CD4-positive, alpha-beta T cell treated with Interleukin-17A for 1 hour (primary cell): ENCODE measurements at places on chromosomes 11 and 22.

DNA sequence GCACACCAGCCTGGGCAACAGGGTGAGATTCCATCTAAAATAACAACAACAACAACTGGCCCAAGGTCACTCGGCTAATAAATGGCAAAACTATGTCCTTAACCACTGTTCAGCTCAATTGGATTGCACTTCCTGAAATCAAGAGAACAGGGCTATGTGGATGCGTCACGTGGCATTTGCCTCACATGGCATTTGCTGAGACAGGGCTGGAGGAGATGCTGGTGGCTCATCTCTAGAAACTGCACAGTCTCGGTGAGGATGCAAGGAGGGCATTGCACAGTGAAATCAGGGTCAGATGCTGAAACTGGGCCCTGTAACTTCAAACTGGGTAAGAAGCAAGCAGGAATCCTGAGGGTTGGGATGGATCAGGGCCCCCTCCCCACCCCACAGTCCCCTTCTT lies 171.9 kb downstream of the BUD13 start:
- DNase-seq, result no peak

- peak; percentile 36 for DNase-seq
Measured at GRCh38 chr22:49789289-49790141, 38.2 kb downstream of the BRD1 start.

DNA sequence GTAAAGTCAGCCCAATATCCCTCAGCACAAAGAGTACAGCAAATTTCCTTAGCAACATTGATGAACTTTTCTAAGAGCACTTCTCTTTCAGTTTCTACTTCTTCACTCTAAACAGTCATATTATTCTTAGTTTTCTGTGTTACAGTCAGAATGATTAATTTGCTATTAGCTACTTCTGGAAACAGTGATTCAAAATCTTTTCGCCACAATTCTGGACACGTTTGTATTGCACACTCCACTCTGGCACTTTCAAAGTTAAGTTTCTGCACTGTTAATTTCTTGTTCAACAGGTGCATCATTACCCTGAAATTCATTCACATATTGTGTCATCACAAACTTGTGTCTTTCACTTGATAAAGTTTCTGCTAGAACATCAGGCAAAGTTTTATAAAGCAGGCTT lies 22.5 kb downstream of the ABTB2 start:
- DNase-seq, result no peak

- no peak for DNase-seq
Measured at GRCh38 chr11:10751581-10751940, 515 bp downstream of the CTR9 start.

GRCh38 chr22:47174096-47174495 lies 411.6 kb downstream of the TBC1D22A start:
- DNase-seq, result no peak

DNA sequence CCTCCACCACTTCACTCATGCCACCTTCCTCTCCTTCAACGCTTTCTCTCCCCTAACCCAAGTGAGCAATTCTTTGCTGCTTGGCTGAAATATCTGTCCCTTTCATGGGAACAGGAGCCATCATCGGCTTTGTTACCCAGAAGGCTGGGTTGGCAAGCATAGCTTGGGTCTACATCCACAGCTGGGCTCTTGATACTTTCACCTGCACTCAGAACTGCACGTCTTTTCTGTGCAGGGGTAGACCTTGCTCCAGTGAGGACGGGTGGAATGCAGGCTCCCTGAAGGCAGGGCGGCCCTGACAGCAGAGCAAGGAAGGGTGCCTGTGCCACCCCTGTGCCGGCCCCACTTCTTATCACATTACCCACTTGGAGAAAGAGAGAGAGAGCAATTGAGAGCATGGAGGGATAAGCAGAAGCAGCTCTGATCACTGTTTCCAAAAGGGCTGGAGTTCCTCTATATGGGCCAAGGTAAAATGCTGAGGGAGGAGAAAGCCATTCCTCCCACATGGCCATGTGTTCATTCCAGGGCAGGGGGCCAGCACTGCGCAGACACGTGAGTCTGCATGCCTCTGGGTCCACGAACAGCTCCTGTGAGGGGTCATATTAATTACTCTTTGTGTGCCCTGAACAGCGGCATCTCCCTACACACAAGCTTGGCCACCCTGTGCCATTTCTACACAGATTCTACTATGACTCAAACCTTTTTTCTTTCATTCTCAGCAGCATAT lies 181.8 kb downstream of the BUD13 start:
- no peak for DNase-seq
